Dermis blood vessel endothelial cell (primary cell): ENCODE measurements at places on chromosomes 7 and 10.

DNA sequence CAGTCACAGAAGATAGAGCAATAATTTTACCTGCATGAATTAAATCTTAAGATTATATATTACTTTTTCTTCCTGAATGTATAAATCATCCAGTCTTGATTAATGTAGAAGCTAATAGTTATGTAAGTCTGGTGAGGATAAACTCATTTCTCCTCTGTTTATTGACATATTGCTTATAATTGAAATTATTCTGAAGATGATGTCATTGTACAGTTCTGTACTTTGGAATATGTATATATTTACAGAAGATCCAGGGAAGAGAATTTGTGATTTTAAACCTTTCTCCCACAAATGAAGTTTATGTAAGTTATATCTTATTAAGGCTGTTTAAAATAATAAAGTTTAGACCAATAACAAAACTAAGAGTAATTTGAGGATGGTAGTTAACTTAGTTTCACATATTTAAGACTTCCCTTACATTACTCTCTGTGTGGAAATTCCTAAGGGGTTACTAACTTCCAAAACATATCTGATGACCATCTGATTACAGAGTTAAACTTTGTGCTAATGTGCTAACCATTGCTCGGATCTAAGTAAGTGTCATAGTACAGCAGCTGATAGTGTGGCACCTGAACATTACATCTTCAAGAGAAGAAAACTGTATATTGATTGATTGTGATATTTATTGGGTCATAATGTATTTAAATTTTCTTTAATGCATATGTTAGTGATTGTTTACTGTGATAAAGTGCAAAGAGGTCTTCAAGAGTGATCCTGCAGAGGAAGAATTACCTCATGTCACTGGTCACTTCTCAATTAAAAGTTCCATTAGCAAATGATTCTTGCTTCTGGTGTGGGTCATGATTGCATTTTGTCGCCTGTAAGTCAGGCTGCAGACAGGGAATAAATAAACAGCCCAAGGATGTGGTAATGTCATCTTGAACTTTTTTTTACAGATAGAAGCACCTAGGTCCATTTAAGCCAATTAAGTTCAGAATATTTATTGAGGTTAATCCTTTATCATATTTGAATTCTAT is 96.9 kb downstream of the UBE3C start:
- DNase-seq = peak; percentile 47

DNA sequence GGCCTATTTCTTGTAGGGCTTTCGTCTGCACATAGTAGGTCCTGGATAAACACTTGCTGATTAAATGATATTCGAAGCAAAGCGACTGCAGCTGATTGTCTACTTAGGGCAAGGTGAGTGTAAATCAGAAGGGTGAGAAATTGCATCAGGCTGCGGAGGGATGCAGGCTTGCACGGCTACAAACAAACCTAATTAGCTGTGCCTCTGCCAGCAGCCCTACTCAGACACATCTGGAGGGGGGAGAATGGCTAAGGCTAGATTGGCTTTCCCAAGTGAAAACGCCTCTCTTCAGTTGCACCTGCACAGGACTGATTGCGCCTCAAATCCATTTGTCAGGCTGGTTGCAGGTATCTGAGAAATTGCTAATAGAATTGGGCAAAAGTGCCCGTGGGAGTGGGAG is 247.5 kb downstream of the DPP6 start:
- no peak for DNase-seq

- no peak for DNase-seq
Observed at GRCh38 chr7:101200504-101200861, 353 bp downstream of the MOGAT3 start.

- no peak for DNase-seq
Observed at GRCh38 chr10:93977442-93977841, 16.3 kb upstream of the PLCE1 start.

GRCh38 chr10:77836299-77836820 is 90.2 kb downstream of the DLG5 start:
- peak; percentile 72 for DNase-seq

DNA sequence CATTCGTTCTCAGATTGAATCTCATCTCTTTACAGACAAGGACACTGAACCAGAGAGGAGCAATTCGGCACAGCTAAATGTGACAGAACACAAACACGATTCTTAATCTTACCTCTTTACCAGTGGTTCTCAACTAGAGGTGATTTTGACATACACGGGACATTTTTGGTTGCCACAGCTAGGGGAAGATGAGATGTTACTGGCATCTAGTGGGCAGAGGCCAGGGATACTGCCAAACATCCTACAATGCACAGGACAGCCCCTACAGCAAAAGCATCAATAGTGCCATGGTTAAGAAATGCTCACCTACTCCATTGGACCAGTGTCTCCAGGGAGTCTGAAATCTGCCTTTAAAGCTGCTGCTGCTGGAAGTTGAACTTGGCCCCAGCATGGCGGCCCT is 27.3 kb downstream of the PDE1C start:
- no peak for DNase-seq

GRCh38 chr7:136086712-136087111 is 109.6 kb upstream of the MTPN start:
- peak; percentile 73 for DNase-seq

- DNase-seq = peak; percentile 84
Observed at GRCh38 chr10:69318867-69319727, 40.8 kb downstream of the HK1 start.

- DNase-seq = no peak
Observed at GRCh38 chr10:130686689-130687300, 550.6 kb downstream of the GLRX3 start.

DNA sequence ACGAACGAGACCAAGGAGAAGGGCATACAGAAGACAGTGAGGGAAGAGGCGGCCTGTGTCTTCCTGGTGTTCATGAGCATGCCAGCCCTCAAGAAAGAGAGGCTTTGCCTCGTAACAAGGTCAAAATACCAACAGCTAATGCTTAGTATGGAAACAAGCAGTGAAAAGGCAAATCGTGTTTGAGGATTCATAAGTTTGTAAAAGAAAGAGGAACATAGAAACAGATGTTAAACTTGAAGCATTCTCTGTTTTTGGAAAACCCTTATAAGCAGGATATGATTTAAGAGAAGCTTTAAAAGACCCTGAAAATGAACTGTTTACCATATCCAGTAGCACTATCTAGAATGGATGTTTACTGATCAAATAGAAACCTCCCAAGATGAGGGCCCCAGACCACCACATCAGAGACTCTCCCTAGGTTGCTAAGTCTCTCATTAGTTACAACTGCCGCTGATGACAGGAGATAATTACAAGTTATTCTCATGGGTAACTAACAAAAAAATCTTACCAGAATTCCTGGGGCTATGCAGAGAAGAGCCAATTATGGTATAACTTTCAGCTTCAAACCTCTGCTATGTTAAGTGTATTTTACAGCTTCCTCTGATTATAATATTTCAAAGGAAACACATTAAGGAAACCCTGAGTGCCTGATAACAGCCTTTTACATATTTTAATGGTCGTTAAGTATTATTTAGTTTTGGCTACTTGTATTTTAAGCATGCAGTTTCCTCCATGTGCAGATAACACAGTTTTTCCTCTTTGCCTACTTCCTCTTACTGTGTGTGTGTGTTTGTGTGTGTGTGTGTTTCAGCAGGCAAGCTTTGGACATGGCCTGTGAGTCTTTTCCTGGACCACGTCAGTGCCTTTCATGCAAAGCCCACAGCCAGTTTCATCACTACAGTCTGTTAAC is 17.9 kb downstream of the JCAD start:
- DNase-seq = peak; percentile 96

GRCh38 chr10:11162828-11163599 is 145.3 kb downstream of the CELF2 start:
- no peak for DNase-seq

DNA sequence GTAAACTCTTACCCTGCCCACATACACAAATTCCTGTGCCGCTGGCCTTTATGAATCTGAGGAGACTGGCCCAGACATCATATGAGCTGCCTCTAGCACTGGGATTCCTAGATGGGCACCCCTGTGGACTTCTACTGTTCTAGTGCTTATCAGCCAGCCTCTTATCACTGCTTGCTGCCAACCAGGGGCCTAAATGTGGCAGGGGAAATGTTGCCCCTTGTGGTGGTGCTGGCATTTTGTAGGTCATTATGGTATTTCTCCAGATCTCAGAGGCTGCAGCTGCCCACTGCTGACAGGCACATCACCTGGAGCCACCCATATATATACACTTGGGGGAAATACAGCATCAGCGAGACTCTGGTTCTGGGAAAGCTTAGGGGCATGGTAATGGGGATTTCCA is 5.4 kb downstream of the SFR1 start:
- DNase-seq = peak; percentile 29

- no peak for DNase-seq
Observed at GRCh38 chr7:20696002-20696605, 80.6 kb downstream of the ABCB5 start.

GRCh38 chr10:32971536-32972091 is 13.6 kb upstream of the ITGB1 start:
- no peak for DNase-seq

DNA sequence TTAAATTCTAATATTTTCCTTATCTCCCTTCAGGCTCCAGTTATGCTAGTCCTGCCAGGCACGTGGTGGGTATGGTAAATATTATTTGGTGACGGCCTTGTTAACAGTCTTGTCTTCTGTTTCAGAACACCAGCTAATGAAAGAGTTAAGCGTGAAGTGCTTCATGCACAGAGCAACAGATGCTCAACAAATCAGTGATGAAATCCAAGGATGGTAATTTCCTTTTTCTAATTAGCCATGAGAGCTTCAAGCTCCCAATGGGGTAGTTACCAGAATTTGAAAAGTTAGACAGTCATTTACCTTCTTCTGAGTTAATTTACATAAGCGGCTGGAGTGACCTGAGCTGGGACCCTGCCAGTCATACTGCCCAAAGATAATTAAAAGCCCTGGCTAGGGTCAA is 1.9 kb upstream of the OTUD1 start:
- no peak for DNase-seq

- DNase-seq = no peak
Observed at GRCh38 chr10:60950300-60950699, 6.3 kb upstream of the RHOBTB1 start.

- DNase-seq = no peak
Observed at GRCh38 chr7:33156441-33156840, 27.1 kb downstream of the BBS9 start.

DNA sequence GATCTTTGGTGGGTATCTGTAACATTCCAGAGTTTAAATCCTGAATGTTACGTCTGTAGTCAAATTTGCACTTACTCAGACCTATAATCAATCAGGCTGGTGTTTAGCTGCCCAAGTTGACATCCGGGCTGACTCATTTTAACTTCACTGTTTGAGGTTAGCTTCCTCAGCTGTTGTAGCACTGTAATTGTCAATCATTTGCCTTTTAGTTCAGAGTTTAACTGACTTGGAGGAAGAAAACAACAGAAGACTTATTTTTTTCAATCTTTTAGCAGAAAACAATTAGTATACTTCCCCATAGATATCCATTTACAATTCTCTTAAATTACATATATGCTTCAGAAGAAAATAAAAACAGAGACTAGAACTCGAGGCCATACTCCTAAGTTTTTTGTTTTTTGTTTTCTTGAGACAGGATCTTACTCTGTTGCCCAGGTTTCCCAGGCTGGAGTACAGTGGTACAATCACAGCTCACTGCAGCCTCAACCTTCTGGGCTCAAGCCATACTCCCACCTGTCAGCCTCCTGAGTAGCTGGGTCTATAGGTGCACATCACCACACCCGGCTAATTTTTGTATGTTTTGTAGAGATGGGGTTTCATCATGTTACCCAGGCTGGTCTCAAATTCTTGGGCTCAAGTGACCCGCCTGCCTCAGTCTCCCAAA is 38.5 kb upstream of the LRRC17 start:
- peak; percentile 95 for DNase-seq

GRCh38 chr10:114573330-114574045 is 84.6 kb downstream of the ABLIM1 start:
- DNase-seq = no peak

GRCh38 chr10:34192646-34193045 is 622.5 kb downstream of the PARD3 start:
- no peak for DNase-seq

- no peak for DNase-seq
Observed at GRCh38 chr10:110479710-110480109, 18.0 kb upstream of the DUSP5 start.

DNA sequence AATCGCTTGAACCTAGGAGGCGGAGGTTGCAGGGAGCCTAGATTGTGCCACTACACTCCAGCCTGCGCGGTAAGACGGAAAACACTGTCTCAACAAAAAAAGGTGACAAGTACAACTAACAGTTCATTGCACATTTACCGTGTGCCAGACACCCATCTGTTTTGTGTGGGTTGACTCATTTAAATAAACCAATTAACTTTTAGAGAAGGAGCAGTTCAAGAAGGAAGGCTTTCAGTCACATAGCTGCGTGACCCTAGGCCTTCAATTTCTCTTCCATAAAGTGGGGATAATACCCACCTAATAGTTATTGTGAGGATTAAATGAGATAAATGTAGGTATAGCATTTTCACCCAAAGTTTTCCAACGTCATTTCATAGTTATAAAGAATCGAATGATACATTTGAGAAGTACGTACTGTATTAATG is 52.3 kb upstream of the KDM7A start:
- DNase-seq = no peak

- no peak for DNase-seq
Observed at GRCh38 chr10:26430641-26431163, 7.4 kb upstream of the APBB1IP start.

DNA sequence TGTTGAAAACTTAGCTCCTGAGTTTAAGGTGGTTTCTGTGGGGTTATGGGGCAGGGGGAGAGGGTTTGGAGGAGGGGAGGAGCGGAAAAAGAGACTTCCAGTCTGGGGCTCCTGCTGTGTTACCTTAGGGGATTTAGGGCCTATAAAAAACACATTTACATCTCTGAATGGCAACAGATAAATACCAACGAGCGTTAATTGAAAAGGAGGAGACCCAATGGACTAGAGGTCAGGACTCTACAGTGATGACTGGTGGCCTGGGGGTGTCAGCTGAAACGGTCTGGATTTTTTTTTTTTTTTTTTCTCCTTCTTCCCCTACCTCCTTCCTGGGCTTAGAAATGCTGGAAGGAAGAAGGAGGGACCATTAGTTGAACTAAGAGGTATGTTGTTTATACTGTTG is 47.4 kb downstream of the AUTS2 start:
- no peak for DNase-seq

GRCh38 chr7:68185631-68186456 is 1189.2 kb downstream of the TYW1 start:
- DNase-seq = no peak

- no peak for DNase-seq
Observed at GRCh38 chr10:117094856-117095255, 43.2 kb downstream of the VAX1 start.
